Amygdala (tissue), 56 donors: ENCODE measurements at places on chromosomes 13 and 19.

- DNase-seq, result no peak
These were observed 16.9 kb downstream of the DZIP1 start for GRCh38 chr13:95627590-95627989.

DNA sequence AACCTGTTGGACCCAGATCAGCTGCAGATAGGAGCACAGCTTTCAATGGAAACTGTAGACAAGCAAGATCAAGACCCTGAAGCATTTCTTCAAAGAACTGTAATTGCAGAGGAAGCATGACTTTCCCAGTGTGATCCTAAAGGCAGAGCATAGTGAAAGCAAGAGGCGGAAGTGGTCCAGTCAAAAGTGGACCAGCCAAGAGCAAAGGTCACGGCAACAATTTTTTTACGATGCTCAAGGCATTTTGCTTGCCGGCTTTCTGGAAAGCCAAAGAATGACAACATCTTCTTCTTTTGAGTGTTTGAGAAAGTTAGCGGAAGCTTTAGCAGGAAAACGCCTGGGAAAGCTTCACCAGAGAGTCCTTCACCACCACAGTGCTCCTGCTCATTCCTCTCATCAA lies 111.6 kb downstream of the RNF17 start:
- no peak for DNase-seq

DNA sequence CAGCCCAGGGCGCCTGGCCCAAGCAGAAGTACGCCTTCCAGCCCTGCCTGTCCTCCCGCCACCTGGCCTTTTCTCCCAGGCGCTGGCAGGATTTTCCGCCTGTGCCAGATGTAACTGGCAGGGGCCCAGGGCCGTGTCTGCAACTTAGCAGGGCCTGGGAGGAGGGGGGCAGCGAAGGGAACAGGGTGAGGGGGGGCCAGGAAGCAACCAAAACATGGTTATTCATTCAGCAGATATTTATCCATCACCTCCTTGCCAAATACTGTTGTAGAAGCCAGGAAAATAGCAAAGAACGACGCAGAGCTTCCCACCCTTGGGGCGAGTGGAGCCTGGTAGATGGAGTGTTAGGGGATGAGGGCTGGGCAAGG lies 5.6 kb downstream of the TLE6 start:
- peak; percentile 50 for DNase-seq

DNA sequence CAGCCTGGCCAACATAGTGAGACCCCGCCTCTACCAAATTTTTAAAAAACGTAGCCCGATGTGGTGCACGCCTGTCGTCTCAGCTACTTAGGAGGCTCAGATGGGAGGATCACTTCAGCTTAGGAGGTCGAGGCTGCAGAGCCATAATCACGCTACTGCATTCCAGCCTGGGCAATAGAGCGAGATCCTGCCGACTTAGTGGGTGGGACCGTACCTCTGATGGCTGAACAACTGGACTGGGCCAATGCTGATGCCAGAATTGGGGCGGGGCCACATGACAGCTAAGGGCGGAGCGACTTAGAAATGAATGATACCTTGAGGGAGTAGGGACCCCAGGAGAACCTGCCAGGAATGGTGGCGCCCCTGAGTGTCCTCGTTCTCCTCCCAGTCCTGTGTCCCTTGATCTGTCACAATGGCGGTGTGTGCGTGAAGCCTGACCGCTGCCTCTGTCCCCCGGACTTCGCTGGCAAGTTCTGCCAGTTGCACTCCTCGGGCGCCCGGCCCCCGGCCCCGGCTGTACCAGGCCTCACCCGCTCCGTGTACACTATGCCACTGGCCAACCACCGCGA lies 3.6 kb downstream of the LTBP4 start:
- no peak for DNase-seq

DNA sequence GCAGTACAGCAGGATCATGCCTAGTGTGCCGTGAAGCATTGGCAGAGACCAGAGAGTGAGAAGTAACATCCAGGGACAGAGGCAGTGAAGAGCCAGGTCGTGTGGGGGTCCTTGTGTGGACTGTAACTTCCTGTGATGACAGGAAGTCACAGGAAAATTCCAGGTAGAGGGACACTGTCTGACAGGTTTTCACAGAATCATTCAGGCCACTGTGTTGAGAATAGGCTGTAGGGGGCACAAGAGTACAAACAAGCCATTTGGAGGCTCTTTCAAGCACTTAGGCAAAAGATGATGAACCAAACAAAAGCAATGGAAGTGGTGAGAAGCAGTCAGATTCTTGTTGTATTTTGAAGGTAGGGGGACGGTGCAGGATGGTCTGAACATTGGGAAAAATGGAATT lies 46.4 kb downstream of the N4BP2L1 start:
- no peak for DNase-seq

DNA sequence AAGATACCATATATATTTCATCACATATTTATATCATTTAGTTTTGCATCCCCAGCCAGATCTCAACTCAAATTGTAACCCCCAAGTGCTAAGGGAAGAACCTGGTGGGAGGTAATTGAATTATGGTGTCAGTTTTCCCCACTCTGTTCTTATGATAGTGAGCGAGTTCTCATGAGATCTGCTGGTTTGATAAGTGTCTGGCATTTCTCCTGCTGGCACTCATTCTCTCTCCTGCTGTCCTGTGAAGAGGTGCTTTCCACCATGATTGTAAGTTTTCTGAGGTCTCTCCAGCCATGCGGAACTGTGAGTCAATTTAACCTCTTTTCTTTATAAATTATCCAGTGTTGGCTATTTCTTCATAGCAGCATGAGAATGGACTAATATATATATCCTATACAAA lies 462.5 kb upstream of the SLITRK5 start:
- DNase-seq, result no peak

- no peak for DNase-seq
These were observed 133.9 kb upstream of the WASF3 start for GRCh38 chr13:26423629-26424028.

- DNase-seq, result no peak
These were observed 35.8 kb upstream of the PCDH17 start for GRCh38 chr13:57595775-57596174.

GRCh38 chr19:6223461-6224307 lies 56.1 kb downstream of the MLLT1 start:
- DNase-seq, result no peak

- peak; percentile 30 for DNase-seq
These were observed at the start of gene POLR1D for GRCh38 chr13:27621366-27622101. TSS of gene POLR1D (plus strand) at chr13:27621892. CDS start at chr13:27621984, 92 bp downstream.

DNA sequence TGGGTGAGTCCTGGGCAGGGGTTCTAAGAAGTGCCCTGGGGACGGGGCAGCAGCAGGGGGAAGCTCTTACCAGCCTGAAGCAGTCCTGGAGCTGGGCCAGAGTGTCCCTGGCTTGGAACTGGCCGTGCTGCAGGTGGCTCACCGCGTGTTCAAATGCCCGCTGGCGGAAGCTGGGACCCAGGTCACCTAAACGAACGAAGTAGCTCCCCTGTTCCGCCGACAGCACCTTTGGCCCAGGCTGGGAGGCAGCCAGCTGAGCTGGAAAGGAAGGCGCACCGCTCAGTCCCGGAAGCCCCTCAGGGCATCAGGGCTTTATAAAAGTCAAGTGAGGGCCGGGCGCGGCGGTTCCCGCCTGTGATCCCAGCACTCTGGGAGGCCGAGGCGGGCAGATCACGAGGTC lies 9.6 kb downstream of the PLIN4 start:
- no peak for DNase-seq

DNA sequence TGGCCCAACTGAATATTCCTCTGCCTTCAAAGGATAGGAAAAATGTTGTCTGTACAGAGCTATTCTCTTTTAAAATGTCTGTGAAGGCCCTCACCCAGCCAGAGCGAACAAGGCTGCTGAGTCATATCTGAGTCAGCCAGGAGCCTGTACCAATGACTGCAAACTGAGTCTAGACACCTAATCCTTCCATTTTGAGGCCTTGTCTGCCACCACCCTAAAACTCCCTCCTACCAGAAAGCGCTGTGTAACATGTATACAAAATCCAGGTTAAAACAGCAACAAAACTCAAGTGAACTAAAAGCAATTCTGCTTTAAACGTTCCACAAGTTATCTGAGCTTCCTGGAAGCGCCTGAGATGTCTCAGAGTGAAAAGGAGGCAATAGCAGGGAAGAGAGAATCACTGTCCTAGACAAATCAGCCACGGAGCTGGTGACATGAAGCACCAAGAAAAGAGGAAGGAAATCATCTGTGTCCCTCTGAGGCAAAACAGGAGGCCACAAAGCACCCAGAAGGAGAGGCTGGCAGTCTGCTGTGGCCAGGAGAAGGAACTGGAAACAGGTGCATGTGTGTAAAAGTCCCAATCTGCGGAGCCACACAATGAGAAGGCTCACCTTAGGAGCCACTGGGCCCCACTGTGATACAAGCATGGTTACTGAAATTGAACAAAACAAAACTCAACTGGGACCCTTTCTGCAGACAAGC lies 10.2 kb downstream of the DHRS12 start:
- DNase-seq, result no peak

- no peak for DNase-seq
These were observed 1.3 kb downstream of the CCDC8 start for GRCh38 chr19:46411925-46412649.

DNA sequence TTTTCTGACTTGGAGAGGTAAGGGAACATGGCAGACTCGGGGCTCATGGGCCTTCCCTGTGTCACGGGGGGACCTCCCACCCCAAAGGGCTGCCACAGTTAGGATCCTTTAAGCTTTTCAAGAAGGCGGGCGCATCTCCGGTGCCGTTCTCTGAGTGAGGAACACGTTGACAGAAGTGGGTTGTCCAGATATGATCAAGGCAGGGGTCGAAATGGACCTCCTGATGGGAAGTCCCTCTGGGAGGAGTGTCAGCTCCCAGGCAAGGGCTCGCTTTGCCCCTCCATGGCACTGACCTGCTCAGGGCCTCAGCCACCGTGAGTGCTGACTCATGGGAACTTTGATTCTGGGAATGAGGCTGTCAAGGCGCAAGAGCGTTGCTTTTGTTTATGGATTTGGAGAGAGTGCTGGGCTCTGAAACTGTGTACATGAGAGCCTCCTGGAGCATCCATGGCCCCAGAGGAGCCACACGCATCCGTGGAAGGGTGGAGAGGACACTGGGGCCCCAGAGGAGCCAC lies 6.5 kb upstream of the TEX29 start:
- DNase-seq, result no peak

DNA sequence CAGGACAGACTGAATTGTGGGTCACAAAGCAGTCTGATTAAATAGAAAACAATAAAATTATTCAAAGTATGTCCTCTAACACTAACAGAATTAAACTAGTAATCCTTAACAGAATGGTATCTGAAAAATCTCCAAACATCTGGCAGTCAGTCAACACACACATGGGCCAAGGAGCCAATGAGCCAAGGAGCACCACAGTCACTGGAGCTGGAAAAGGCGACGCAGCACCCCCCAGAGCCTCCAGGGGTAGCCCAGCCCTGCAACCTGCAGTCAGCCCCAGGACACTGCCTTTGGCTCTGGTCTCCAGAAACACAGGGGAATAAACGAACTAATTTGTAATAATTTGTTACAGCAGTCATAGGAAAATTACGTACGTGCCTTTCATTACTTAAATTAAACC lies 12.3 kb downstream of the TUBGCP3 start:
- no peak for DNase-seq

DNA sequence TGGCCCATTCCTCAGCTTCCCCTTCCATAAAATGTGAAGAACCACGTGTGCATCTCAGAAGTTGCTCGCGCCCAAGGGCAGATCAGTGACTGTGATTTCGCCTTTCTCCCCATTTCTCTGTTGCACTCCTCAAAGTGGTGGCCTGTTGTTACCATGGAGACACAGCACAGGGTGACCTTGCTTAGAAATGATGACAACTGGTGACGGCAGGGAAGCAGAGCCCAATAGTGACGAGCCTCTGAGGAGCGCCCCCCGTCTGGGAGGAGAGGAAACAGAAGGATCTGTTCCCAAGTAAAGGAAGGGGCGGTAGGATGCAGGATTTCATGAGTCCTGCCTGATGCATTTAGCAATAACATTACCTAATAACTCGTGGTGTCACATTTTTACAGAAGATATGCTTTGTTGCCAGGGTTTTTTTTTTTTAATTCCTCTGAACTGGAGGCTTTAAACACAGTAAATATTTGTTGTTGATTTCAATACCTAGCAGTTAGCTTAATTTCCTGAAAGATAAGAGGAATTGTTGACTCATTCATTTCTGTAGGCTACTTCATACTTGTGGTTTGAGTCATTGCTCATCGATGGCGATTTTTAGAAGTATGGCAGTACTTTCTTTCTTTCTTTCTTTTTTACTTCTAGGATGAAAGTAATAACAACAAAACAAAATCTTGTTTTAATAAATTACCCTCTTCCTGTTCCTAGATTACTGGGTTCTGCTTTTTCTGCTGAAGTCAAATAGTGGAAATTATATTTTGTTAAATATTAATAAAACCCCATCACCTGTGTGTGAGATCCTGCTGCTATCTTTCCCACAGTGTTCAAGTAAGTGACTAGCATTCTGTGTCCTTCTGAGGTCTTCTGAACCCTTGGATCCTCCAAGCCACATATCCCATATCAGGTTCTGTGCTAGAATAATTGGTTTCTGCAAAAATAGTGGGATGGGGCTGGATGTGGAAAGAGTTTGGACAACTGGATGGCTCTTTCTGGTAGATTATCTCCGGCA lies 36.0 kb downstream of the MBNL2 start:
- no peak for DNase-seq

DNA sequence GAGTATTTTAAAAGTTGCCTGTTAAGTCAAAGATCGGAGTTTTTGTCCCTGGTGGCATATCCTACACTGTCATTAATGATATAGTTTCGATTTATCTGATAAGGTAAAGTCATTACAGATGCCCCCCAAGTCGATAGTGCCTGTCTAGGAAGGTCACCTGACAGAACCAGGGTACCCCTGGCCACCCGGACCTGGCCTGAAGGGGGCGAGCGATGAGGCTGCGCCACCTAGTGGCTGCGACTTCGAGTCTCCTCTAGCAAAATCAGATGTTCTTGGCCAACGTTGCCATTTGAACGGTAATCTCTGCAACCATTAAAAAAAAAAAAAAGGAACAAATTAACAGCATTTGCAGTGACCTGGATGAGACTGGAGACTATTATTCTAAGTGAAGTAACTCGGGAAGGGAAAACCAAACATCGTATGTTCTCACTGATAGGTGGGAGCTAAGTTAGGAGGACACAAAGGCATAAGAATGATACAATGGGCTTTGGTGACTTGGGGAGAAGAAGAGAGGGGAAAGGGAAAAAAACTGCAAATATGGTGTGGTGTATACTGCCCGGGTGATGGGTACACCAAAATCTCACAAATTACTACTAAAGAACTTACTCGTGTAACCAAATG lies 565.1 kb downstream of the LIG4 start:
- no peak for DNase-seq

DNA sequence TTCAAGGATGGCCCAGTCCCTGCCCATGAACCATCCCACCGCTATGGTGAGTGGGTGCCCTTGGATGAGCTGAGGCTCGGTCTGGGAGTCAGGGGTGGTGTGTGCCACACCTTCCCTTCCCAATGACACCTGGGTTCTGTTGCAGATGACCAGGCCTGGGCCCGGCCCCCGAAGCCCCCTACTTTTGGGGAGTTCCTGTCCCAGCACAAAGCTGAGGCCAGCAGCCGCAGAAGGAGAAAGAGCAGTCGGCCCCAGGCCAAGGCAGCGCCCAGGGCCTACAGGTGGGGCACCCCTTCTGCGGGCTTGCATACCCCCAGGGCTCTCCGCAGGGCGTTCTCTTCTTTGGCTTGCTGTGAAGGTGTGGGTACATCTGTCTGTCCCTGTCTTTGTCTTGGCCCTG lies 4.3 kb upstream of the INAFM1 start:
- DNase-seq, result no peak

GRCh38 chr13:59733744-59734143 lies 430.0 kb downstream of the DIAPH3 start:
- no peak for DNase-seq

GRCh38 chr13:77565635-77566034 lies 30.1 kb downstream of the SCEL start:
- DNase-seq, result no peak
